Left ventricle myocardium inferior (tissue), 1 donor: ENCODE measurements at places on chromosomes 11 and 22.
A peak's percentile ranks its signal among the peaks of the same experiment; 100 is the strongest.

DNA sequence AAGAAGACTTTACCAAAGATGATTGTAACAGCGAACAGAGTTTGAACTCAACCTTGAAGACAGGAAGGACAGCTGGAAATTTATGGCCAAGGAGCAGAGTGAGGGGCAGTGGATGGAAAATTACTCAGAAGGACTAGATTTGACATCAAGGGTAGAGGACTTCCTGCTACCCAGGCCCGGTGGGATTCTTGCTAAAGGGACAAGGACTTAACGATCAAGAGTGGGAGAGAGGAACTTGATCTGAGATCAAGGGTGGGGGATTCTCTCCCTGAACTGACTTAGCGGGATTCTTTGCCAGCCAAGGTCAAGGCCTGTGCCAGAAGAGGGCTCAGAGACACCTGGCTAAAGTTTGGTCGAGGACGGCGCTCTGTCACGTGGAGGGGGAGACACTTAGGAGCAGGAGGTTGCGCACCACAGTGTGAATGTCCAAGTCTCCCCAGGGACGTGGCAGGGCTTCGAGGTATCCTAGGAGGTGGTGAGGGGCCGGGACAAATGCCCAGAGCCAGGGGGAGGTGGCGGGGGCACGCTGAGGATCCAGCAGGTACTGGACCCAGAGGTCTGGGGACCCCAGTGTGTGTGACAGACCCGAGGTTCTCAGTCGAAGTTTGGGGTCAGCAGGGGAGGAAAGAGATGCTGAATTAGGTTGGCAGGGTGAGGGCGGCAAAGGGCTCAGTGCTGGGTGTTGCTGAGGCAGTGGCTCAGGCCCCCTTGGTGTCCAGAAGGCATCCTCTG is 46.1 kb upstream of the SHISAL1 start:
- peaks cover 49% of the 10 kb centered on the region for H3K4me1 ChIP-seq
- no peak overlapping the region for H3K4me3 ChIP-seq
- no peaks in the 10 kb centered on the region for H3K27me3 ChIP-seq
- H3K36me3 ChIP-seq = no peaks in the 10 kb centered on the region

DNA sequence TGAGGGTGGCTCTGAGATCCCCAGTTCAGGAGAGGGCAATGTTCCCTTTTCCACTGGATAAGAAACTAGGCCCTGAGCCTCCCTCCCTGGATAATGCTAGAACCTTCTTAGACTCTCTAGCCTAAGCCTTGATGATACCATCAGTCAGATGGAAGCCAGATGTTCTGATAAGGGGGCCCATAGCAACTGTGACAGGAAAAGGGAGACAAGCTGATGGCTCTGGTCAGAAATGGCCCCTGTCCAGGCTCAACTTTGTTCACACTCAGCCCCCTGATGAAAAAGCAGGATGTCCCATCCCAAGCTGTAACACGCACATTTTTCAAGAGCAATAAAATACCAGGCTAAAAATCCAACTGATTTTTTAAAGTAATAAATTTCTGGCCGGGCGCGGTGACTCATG is 7.2 kb upstream of the OAF start:
- peaks cover 9% of the 10 kb centered on the region for H3K27me3 ChIP-seq
- H3K4me1 ChIP-seq = peaks cover 12% of the 10 kb centered on the region
- no peak for DNase-seq

DNA sequence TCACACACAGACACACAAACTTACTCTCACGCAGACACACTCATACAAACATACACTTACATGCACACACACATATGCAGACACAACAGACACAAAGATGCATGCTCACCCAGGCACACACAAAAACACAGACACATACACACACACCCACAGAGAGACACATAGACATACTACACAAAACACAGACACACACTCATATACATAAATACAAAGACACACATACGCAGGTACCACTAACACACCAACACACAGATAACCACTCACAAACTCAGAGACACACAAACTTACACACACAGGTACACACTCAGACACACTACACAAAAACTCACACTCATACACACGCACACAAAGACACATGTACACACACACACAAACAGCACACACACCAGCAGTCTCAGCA is 22.4 kb downstream of the VWCE start:
- no peaks in the 10 kb centered on the region for H3K4me1 ChIP-seq
- no peaks in the 10 kb centered on the region for H3K27me3 ChIP-seq
- no peak overlapping the region for H3K27ac ChIP-seq
- no peak for DNase-seq

DNA sequence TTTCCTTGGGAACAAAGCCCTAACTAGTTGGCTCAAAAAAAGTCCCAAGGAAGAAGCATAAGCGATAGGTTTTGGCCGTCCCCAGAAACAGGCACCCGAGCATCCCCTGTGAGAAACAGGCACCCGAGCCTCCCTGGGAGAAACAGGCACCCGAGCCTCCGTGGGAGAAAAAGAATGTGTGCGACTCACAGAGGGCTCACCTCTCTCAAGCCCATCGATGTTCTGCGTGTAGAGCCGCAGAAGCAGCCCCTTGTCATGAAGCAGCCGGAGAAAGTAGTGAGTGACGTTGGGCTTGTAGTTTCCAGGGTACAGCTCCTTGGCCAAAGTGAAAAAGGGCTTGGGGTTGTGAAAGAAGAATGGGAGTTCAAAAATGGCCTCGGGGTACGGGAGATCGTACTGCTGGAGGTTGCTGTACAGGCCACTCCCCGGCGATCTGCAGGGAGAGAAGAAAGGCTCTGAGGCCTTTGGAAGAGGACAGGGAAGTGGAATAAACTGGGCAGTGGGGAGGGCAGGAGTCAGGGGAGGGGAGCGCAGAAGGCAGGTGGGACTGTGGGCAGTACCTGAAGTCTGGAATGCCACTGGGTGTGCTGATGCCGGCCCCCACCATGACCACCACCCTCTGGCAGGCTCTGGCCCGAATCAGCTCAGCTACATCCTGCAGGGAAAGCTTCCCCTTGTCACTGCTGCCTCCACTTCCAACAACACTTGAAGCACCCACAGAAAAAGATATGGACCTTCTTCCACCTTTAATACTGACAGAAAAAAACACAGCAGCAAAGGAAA is 3.2 kb downstream of the SIRT3 start:
- no peak overlapping the region for H3K27ac ChIP-seq
- no peaks in the 10 kb centered on the region for H3K27me3 ChIP-seq
- peaks cover 16% of the 10 kb centered on the region for H3K36me3 ChIP-seq
- H3K4me1 ChIP-seq = peaks cover 37% of the 10 kb centered on the region
- no peak for DNase-seq

GRCh38 chr11:77557553-77557952 is 32.2 kb upstream of the AQP11 start:
- no peaks in the 10 kb centered on the region for H3K27me3 ChIP-seq
- H3K36me3 ChIP-seq = no peaks in the 10 kb centered on the region
- no peaks in the 10 kb centered on the region for H3K4me1 ChIP-seq
- H3K4me3 ChIP-seq = no peak overlapping the region

DNA sequence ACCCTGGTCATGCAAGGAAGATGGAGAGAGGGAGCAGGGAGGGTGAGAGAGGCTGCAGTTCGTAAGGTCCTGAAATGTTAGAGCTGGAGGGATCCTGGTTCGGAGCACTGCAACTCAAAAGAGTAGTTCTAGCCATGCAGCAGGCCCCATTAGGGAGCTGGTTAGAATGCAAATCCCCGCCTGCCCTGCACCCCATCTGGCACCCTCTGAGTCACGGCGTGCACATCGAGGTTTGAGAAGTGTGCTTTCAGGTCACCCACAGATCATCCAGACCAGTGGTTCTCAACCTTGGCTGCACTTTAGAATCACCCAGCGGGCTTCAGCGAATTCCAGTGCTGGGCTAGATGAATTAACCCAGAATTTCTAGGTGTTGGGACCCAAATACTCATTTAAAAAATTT is 48.2 kb downstream of the ST3GAL4 start:
- H3K4me1 ChIP-seq = peaks cover 46% of the 10 kb centered on the region
- H3K36me3 ChIP-seq = peaks cover 21% of the 10 kb centered on the region
- H3K27ac ChIP-seq = no peak overlapping the region
- no peaks in the 10 kb centered on the region for H3K27me3 ChIP-seq
- DNase-seq = no peak

- H3K4me3 ChIP-seq = no peak overlapping the region
- peaks cover 10% of the 10 kb centered on the region for H3K4me1 ChIP-seq
- H3K27me3 ChIP-seq = no peaks in the 10 kb centered on the region
- DNase-seq = no peak
- no peak overlapping the region for H3K27ac ChIP-seq
Observed at GRCh38 chr11:13875643-13876042, 86.9 kb upstream of the SPON1 start.

DNA sequence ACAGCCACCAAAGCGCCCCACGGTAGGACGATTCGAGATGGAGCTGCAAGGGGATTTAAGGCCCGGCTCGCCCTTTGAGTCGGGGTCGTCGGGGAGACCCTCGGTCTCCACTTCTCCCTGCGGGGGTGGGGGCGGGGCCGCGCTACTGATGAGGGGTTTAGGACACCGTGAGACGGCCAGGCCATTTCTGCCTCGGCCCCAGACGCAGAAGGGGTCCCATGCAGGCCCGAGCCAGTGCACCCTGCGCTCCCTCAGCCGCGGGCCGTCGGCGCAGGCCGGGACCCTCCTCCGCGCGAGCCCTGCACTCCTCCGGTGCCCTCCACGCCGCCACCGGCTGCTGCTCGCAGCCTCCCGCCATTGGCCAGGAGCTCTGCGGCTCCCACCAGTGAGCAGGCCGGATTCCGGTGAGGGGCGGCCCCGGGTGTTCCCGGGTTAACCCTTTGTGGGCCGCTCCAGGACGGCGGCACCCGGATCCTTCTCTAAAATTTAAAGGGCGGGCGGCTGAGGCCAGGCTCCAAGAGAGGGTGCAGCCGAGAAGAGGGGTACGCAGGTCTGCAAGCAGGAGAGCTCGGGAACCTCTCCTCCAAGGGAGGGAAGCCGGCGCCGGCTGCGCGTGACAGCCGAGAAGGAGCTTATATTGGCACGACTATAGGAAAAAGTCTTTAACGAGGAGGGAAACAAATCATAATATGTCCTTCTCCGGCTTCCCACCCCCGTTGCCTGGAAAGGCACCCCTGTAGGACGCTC is 18.0 kb downstream of the CREB3L1 start:
- peak overlapping the region; percentile 66 for H3K4me3 ChIP-seq
- peaks cover 52% of the 10 kb centered on the region for H3K4me1 ChIP-seq
- DNase-seq = peak; percentile 81
- peaks cover 7% of the 10 kb centered on the region for H3K27me3 ChIP-seq
- peak overlapping the region; percentile 80 for H3K27ac ChIP-seq
- no peaks in the 10 kb centered on the region for H3K36me3 ChIP-seq

- peak overlapping the region; percentile 79 for H3K27ac ChIP-seq
- no peak for DNase-seq
Observed at GRCh38 chr11:64891215-64891848, 12.9 kb upstream of the EHD1 start.

GRCh38 chr22:39560127-39560526 is 10.4 kb upstream of the CACNA1I start:
- no peak for DNase-seq
- H3K36me3 ChIP-seq = no peaks in the 10 kb centered on the region
- peaks cover 7% of the 10 kb centered on the region for H3K4me1 ChIP-seq
- no peak overlapping the region for H3K4me3 ChIP-seq
- H3K27ac ChIP-seq = no peak overlapping the region
- H3K27me3 ChIP-seq = peaks cover 99% of the 10 kb centered on the region

GRCh38 chr11:117731722-117732290 is 65.2 kb downstream of the DSCAML1 start:
- H3K4me1 ChIP-seq = no peaks in the 10 kb centered on the region
- no peaks in the 10 kb centered on the region for H3K27me3 ChIP-seq
- DNase-seq = no peak

DNA sequence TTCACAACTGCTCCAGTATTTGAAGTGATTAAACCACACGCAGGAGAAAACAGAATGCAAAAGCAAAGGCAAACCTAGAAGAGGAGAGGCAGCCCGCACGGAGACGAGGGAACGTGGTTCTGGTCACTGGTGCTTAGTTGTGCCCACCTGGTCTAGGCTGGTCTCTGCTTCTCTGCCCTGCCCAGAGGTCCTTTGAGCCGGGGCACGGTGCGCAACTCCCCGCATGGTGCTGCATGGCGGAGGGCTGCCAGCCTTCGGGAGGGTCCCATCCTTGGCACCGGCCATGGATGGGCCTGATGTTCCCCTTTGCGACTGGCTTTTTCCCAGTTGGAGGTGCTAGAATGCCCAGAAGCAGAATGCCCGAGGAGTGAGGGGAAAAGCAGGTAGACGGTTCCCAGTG is 46.1 kb downstream of the KCNC1 start:
- DNase-seq = no peak
- H3K4me1 ChIP-seq = no peaks in the 10 kb centered on the region
- no peaks in the 10 kb centered on the region for H3K36me3 ChIP-seq
- no peak overlapping the region for H3K4me3 ChIP-seq

DNA sequence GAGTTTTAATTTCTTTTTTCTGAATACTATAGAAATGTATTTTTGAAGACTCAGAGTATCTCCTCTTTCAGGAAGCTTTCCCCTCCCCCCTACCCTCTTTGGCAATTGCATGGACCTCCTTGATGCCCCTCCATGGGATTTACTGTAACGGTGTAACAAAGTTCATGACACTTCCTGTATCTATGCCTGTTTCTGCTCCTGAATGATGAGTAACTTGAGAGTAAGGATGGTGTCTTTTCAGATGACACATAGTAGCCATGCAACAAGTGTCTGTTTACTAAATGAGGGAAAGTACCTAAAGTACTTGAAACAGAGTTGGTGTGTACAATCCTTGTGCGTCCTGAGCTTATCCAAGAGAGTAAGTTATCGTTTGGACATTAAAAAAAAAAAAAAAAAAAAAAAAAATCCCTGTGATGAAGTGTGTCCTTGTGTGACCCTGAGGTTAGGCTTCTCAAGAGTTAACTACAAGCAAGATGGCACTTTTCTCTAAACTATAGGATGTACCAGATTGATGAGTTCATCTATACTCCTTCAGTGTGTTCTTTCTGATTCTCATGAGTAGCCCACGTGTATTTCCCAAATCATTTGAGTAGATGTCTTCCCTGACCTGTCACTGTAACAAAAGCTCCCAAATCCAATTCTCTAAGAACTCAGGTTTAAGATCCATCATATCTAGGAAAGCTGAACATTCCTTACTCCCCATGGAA is 7.4 kb downstream of the ETS1 start:
- DNase-seq = no peak
- no peaks in the 10 kb centered on the region for H3K27me3 ChIP-seq
- no peaks in the 10 kb centered on the region for H3K36me3 ChIP-seq
- peak overlapping the region; percentile 63 for H3K27ac ChIP-seq

DNA sequence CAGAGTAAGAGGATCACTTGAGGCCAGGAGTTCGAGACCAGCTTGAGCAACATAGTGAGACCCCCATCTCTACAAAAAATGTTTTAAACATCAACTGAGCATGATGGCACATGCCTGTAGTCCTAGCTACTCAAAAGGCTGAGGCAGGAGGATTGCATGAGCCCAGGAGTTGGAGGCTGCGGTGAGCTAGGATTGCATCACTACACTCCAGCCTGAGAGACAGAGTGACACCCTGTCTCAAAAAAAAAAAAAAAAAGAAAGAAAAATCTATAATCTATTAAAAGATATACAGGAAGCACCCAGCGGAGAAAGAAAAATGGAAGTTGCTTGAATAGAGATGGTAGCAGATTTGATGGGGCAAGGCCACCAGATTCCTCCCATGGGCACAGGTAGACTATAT is 61.8 kb downstream of the FAM83F start:
- DNase-seq = no peak
- no peaks in the 10 kb centered on the region for H3K36me3 ChIP-seq
- peaks cover 76% of the 10 kb centered on the region for H3K4me1 ChIP-seq

GRCh38 chr11:36274414-36274813 is 14.8 kb downstream of the COMMD9 start:
- no peaks in the 10 kb centered on the region for H3K27me3 ChIP-seq
- DNase-seq = no peak
- no peak overlapping the region for H3K4me3 ChIP-seq
- H3K27ac ChIP-seq = no peak overlapping the region
- H3K36me3 ChIP-seq = peaks cover 85% of the 10 kb centered on the region
- no peaks in the 10 kb centered on the region for H3K4me1 ChIP-seq

- no peak for DNase-seq
- H3K36me3 ChIP-seq = no peaks in the 10 kb centered on the region
- peaks cover 52% of the 10 kb centered on the region for H3K4me1 ChIP-seq
- H3K4me3 ChIP-seq = no peak overlapping the region
- no peaks in the 10 kb centered on the region for H3K27me3 ChIP-seq
- H3K27ac ChIP-seq = peak overlapping the region; percentile 89
Observed at GRCh38 chr22:20203142-20203551, 52.3 kb upstream of the CCDC188 start.
